ENCODE measurements at places on chromosomes 3 and 15.

GRCh38 chr3:135927155-135927554, 38.4 kb upstream of the PPP2R3A start:
- DNase-seq = no peak

- no peak for DNase-seq
These were observed 82.3 kb downstream of the LRIG1 start for GRCh38 chr3:66418475-66418931.

DNA sequence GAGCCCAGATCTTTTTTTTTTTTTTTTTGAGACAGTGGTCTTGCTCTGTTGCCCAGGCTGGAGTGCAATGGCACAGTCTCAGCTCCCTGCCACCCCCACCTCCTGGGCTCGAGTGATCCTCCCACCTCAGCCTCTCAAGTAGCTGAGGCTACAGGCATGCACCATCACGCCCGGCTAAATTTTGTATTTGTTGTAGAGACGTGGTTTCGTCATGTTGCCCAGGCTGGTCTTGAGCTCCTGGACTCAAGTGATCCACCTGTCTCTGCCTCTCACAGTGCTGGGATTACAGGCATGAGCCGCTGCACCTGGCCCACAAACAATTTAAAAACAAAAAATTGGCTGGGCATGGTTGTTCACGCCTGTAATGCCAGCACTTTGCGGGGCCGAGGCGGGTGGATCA, 22.6 kb upstream of the SLC6A6 start:
- no peak for DNase-seq

DNA sequence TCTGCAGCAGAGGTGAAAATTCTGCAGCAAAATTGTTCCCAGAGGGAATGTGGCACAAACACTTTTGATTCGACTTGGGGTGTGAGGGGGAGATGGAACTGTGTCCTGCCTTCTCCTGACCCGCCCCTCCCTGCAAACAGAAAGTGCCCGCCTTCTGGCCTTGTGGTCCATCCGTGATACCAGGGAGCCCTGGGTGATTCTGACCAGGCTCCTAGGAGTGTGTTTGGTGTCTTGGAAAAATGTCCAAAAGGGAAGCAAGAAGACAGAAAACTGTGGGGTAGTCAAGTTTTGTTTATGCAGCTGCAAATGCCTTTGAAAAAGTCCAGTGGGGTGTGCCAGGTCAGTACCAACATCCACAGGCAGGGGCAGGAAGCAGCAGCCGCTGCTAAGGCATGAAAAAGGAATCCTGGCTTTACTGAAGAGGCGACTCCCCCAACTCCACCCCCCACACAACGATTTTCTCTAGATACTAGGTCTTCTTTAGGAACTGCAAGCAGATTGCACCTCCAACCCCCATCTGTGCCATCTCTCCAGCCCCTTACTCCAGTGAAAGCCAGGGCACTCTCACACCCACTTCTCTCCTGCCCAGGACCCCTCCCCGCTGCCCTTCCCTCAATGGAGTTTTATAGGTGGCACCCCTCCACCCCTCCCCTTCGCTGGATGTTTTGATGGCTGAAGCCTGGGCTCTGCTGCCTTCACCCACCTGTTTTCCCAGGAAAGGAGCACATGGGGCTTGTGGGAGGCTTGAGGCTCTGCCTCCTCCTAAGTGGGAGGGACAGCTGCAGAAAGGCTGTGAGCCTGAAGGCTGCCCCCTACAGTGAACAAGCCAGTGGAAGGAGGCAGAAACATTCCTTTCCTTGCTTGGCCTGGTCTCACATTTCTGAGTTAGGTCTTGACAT, 82.4 kb upstream of the HERC1 start:
- DNase-seq = no peak

DNA sequence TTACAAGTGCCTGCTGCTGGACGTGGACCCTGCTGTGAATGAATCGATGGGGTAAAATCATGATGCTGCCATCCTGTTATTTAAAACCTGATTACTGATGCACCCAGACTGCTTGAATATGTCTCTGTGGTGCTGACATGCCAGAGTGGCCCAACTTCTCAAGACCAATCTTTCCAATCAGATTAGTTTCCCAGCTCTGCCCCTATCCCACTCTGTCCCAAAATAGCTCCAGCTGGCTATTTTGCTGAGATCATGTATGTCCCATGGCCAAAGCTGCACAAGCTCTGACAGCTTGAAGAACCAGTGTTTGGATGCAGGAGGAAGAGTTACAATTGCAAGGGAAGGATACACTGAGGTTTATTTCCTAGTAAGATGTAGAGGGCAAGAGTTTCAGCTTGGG, 153.6 kb downstream of the TMEM108 start:
- DNase-seq = no peak

DNA sequence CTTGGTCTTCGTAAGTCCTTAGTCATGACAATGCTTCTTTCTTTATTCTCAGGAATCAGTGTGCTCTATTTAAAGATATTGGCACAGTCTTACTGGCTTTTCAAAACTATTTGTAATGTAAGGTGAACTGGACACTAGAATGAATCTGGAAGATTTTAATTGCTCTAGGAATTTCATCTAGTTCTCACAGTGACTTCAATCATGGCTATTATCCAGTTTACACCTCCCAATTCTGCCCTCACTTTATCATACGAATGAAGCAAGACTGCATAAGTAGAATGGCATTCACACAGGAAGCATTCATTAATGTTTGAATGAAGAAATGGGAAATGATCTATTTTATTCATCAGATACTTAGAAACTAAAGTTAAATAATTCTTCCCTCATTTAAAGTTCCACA, 26.7 kb upstream of the DRD3 start:
- no peak for DNase-seq
